ENCODE measurements at places on chromosomes 2 and 18.

- DNase-seq: no peak
Observed at GRCh38 chr2:197914778-197915177, 110.4 kb downstream of the PLCL1 start.

- DNase-seq: no peak
Observed at GRCh38 chr2:102334486-102334885, 21.1 kb upstream of the IL18R1 start.

- DNase-seq: no peak
Observed at GRCh38 chr2:143988082-143988481, 531.8 kb downstream of the ZEB2 start.

GRCh38 chr2:44879269-44880124, 62.0 kb upstream of the SIX3 start:
- no peak for DNase-seq

DNA sequence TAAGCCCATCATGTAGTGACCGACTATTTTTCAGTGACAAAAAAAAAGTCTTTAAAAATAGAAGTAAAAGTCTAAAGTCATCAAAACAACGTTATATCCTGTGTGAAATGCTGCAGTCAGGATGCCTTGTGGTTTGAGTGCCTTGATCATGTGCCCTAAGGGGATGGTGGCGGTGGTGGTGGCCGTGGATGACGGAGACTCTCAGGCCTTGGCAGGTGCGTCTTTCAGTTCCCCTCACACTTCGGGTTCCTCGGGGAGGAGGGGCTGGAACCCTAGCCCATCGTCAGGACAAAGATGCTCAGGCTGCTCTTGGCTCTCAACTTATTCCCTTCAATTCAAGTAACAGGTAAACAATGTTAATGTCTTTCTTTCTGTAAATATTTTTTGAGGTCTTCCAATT, at the start of gene CD28:
TSS of gene CD28 (plus strand) at position 237 of the 400 bp plus-strand sequence. CDS start at position 295, 58 bp downstream.
- DNase-seq: no peak

GRCh38 chr2:145723872-145724271, 1204.0 kb upstream of the ZEB2 start:
- no peak for DNase-seq
